Osteoblast (primary cell): ENCODE measurements at places on chromosomes 5 and 9.

DNA sequence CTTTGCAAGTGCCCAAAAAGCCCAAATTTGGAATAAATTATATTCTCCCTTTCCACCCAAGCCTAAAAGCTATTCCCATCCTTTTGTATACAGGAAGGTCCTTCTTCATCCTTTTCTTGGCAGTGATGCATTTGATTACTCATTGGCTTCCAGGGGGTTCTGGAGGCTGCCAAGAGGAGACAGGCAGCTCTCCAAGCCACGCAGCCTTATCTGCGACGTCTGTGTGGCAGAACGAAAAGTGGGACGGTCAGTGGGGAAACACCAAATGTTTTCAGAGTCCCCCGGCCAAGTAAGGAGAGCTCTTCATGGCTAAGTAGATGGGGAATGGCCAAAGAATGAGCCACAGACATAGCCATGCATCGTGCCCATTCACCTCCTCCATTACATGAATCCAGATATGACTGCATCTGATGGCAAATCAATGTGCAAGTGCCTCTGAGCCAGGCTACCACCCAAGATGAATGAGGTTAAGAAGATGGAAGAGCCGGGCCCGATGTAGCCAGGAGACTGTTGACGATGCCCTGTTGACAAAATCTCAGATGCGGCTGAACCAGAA, 12.1 kb downstream of the ADAM19 start:
- peak overlapping the region; percentile 86 for H3K27ac ChIP-seq
- H3K27me3 ChIP-seq, result no peaks in the 10 kb centered on the region
- H3K4me1 ChIP-seq, result peaks cover 57% of the 10 kb centered on the region
- H3K4me3 ChIP-seq, result no peak overlapping the region
- DNase-seq, result peak; percentile 90

DNA sequence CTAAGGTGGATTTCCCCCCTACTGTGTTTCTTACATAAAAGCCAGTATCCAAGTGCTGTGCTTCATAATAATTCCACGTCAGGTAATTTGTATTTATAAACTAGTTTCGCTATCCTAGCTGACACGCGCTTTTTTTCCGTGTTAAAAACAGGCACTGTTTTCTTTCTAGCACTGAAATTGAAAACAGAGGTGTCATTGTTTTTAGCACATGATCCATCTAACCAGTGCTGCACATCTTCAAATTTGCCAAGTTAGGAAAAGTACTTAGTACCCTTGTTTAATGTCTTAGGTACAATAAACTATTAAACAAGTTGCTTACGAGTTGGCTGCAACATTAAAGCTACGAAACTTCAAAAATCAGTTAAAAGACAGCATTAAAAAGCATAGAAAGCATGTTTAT, 49.9 kb downstream of the JMY start:
- no peak overlapping the region for H3K4me3 ChIP-seq
- H3K36me3 ChIP-seq, result no peaks in the 10 kb centered on the region
- no peaks in the 10 kb centered on the region for H3K27me3 ChIP-seq
- no peak overlapping the region for H3K27ac ChIP-seq
- no peak for DNase-seq

DNA sequence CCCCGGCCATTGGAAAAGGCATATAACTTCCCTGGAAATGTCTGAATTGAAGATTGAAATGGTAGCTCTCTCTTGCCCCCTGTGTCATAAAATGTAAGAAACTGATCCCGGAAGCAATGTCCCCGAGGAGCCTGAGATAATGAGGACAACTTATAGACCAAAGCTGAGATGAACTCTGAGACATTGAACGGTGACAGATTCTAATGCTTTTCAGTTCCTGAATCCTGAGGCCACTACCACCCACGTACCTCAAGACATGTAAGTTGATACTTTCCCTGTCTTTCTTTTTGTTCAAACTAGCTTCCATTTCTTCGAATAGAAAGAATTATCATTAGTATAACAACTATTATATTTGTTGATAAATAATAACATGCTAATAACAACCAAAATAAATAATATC, 51.0 kb downstream of the KIF4B start:
- H3K27ac ChIP-seq, result no peak overlapping the region
- no peaks in the 10 kb centered on the region for H3K4me1 ChIP-seq
- H3K36me3 ChIP-seq, result no peaks in the 10 kb centered on the region
- no peak overlapping the region for H3K4me3 ChIP-seq
- no peak for DNase-seq

DNA sequence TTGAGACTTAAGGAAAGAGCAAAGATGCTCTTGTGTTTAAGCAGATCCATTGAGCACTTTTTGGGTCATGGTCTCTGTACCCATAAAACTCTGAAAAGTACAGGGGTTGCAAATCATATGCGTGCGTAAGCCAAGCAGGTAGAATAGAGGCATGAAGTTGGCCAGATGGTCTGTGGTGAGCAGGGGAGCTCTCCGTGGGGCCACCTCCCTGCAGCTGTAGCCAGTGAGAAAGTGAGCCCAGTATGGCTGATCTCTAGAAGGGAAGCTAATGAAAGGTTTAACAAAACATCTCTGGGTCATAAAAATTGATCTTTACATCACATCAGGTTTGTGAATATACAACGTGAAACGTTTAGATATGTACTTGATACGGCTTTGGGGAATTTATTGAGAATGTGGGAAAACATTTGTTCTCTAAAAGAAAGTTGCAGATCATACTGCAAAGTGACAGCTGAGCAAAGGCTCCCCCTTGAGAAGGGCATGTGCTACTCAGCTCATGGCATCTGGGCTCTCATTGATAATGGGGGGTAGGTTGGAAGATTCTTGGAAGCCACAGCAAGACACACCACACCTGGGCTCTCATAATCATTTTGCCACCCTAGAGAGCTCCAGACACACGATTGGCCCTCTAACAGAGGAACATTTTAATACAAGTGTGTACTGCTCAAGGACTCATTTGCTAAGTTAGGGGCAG, 30.6 kb downstream of the SH3GL2 start:
- H3K4me3 ChIP-seq, result no peak overlapping the region
- H3K27me3 ChIP-seq, result peaks cover 8% of the 10 kb centered on the region
- DNase-seq, result no peak
- no peaks in the 10 kb centered on the region for H3K36me3 ChIP-seq
- H3K4me1 ChIP-seq, result peaks cover 2% of the 10 kb centered on the region
- H3K27ac ChIP-seq, result no peak overlapping the region

- no peak for DNase-seq
- no peaks in the 10 kb centered on the region for H3K36me3 ChIP-seq
- H3K4me1 ChIP-seq, result peaks cover 3% of the 10 kb centered on the region
- no peak overlapping the region for H3K27ac ChIP-seq
- H3K4me3 ChIP-seq, result no peak overlapping the region
Measured at GRCh38 chr9:91896513-91897121, 53.4 kb downstream of the ROR2 start.

GRCh38 chr5:39498278-39498952, 73.6 kb upstream of the DAB2 start:
- H3K4me1 ChIP-seq, result peaks cover 65% of the 10 kb centered on the region
- no peaks in the 10 kb centered on the region for H3K27me3 ChIP-seq
- DNase-seq, result no peak

DNA sequence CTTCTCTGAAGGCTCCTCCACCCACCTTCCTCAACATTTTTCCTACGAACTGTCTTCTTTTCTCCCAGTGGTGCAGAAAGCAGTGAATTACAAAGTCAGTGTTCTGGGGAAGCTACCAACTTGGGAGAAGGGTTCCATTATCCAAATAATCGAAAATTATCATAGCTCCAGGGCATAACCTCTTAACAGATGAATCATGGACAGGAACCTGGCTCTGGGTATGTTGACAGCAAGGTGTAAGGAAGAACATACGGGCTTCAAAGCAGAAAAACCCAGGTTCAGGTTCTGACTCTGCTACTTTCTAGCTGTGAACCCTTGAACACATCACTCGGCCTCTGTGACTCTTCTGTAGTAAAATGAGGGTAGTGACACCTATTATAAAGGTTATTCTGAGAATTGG, 351.3 kb downstream of the ENC1 start:
- H3K27ac ChIP-seq, result no peak overlapping the region
- H3K4me3 ChIP-seq, result no peak overlapping the region
- H3K27me3 ChIP-seq, result no peaks in the 10 kb centered on the region
- DNase-seq, result no peak
- no peaks in the 10 kb centered on the region for H3K36me3 ChIP-seq

GRCh38 chr9:12060811-12061210, 632.4 kb upstream of the TYRP1 start:
- no peaks in the 10 kb centered on the region for H3K4me1 ChIP-seq
- H3K4me3 ChIP-seq, result no peak overlapping the region
- H3K27ac ChIP-seq, result no peak overlapping the region
- H3K27me3 ChIP-seq, result no peaks in the 10 kb centered on the region
- no peaks in the 10 kb centered on the region for H3K36me3 ChIP-seq

- H3K4me3 ChIP-seq, result no peak overlapping the region
- H3K27me3 ChIP-seq, result no peaks in the 10 kb centered on the region
- H3K27ac ChIP-seq, result no peak overlapping the region
- DNase-seq, result no peak
- H3K4me1 ChIP-seq, result no peaks in the 10 kb centered on the region
- no peaks in the 10 kb centered on the region for H3K36me3 ChIP-seq
Measured at GRCh38 chr9:116476935-116477381, 210.1 kb upstream of the TRIM32 start.

DNA sequence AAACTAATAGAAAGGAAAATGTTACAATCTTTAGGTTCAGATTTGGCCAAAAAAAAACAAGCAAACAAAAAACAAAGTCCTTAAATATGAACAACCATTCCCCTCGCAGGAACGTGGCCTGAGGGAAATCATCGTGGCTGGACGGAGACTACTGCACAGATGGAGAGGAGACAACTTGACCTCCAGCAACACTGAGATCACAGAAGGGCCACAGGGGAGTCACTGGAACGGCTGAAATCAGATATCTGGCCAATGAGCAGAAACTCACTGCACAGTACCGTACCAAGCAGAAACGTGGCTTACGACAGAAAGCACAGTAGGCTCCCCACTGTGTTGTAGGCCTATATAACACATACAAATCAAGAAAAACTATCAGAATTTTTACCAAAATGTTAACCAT, 27.7 kb downstream of the CAMSAP1 start:
- H3K27me3 ChIP-seq, result no peaks in the 10 kb centered on the region
- DNase-seq, result peak; percentile 47
- H3K27ac ChIP-seq, result no peak overlapping the region
- no peak overlapping the region for H3K4me3 ChIP-seq
- peaks cover 17% of the 10 kb centered on the region for H3K4me1 ChIP-seq
- H3K36me3 ChIP-seq, result peaks cover 4% of the 10 kb centered on the region

DNA sequence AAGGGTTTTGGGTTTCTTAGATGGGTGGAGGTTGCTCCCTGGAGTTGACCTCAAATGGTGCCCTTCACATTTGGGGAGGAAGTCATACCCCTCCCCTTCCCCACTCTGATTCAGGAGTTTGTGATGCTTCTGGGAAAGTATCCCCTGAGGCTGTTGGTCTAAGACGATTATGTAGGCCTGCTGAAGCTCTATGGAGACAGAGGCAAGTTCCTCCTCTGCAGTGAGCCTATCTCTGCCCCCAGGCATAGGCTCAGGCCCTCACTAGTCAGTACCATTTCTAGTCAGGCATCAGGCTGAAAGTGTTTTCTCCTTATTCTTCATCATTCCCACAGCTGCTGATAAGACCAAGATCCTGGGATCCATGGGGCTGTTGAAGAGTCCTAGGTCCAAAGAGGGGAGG, 271.6 kb upstream of the NUDT12 start:
- H3K4me3 ChIP-seq, result no peak overlapping the region
- H3K27ac ChIP-seq, result no peak overlapping the region

DNA sequence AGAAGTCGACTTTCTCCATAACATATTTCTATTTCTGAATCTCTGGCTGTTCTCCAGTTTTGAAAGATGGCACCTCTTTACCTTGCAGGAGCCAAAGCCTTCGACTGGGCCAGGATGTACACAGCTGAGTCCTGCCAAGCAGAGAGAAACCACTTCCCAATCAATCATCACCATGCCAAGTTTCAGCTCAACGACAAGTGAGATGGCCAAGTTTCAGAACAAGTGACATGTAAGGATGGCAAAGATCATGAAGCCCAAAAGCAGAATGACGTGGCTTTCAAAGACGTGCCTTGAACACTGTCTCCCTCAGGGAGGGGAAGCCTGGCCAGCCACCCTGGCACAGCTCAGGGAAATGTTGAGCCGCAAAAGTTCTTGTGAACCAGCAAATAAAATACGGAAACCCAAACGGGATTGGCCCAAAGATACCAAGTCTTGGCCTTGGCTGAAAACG, 17.7 kb downstream of the STK10 start:
- no peak overlapping the region for H3K4me3 ChIP-seq
- peaks cover 25% of the 10 kb centered on the region for H3K4me1 ChIP-seq
- DNase-seq, result peak; percentile 43
- peaks cover 5% of the 10 kb centered on the region for H3K36me3 ChIP-seq
- H3K27ac ChIP-seq, result no peak overlapping the region

DNA sequence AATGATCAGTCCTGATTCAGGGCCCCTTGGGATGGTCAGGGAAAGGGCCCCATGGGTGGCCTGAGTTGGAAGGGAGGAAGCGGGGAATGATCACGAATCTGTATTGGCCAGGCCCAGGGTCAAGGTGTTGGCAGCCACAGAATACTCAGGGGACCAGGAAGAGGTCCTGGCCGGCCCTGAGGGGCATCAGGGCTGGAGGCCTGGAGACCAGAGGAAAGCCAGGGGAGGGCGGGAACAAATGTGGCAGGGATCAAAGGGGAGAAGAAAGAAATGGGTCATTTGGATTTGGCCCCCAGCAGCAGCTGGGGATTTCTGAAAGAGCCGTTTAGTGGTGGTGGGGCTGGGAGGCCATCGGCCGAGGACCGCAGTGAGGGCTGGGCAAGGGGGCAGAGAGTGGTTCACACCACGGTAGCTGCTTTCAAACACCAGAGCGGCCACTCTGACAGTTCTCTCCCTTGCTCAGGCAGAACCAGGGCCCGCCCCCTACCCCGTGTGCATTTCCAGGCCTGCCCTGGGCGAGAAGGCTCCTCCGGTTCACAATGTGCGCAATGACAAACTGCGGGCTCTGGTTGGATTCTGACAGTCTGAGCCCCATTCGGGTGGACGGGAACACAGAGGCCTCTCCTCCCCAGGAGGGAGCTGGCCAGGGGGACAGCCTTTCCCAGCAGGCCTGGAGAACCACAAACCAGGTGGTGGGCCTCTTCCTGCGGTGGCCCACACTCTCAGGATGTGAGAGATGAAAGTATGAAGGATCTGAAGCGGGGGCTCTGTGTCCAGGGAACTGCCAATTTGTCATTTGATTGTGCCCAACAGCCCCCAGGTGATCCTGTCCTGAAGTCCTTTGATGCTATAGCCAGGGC, 220.3 kb upstream of the IER5L start:
- DNase-seq, result peak; percentile 65
- H3K4me1 ChIP-seq, result no peaks in the 10 kb centered on the region
- H3K36me3 ChIP-seq, result no peaks in the 10 kb centered on the region
- peaks cover 21% of the 10 kb centered on the region for H3K27me3 ChIP-seq
- no peak overlapping the region for H3K27ac ChIP-seq
- H3K4me3 ChIP-seq, result no peak overlapping the region

- H3K27ac ChIP-seq, result no peak overlapping the region
- H3K36me3 ChIP-seq, result no peaks in the 10 kb centered on the region
- H3K4me1 ChIP-seq, result no peaks in the 10 kb centered on the region
- no peak overlapping the region for H3K4me3 ChIP-seq
- DNase-seq, result no peak
Measured at GRCh38 chr9:108363311-108363710, 492.5 kb downstream of the ACTL7B start.

- no peak overlapping the region for H3K27ac ChIP-seq
- H3K36me3 ChIP-seq, result no peaks in the 10 kb centered on the region
- H3K4me1 ChIP-seq, result no peaks in the 10 kb centered on the region
- DNase-seq, result no peak
Measured at GRCh38 chr5:90658620-90659019, 100.0 kb downstream of the ADGRV1 start.

- H3K4me3 ChIP-seq, result no peak overlapping the region
- no peak for DNase-seq
- no peak overlapping the region for H3K27ac ChIP-seq
- no peaks in the 10 kb centered on the region for H3K4me1 ChIP-seq
Measured at GRCh38 chr5:87912419-87912818, 356.2 kb downstream of the TMEM161B start.
